ENCODE measurements at places on chromosomes 2 and 18.

DNA sequence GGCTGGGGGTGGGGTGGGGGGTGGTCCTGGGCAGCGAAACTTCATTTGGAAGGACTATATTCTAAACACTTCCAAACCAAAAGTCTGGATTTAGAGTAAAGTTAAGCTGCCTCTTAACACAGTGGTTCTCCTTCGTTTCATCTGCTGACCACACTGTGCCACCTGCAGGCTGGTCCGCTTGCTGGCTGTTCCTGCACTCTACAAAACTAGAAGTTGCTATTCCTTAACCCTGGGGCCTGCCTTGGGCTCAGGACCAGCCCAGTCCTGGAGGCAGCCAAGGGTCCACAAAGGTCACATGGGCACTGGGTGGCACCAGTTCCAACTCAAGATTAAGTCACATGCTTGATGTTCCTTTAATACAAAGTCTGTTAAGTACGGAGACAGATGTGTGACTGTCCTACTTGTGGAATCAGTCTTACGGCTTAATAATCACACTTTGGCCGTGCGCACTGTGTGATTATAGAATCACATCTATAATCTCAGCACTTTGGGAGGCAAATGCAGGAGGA lies 195.4 kb downstream of the FAM210A start:
- DNase-seq: no peak

GRCh38 chr2:168311261-168311910 lies 64.0 kb upstream of the STK39 start:
- peak; percentile 42 for DNase-seq

GRCh38 chr2:19312949-19313348 lies 45.5 kb downstream of the OSR1 start:
- no peak for DNase-seq

GRCh38 chr2:217958884-217959225 lies 43.9 kb downstream of the TNS1 start:
- DNase-seq: no peak

DNA sequence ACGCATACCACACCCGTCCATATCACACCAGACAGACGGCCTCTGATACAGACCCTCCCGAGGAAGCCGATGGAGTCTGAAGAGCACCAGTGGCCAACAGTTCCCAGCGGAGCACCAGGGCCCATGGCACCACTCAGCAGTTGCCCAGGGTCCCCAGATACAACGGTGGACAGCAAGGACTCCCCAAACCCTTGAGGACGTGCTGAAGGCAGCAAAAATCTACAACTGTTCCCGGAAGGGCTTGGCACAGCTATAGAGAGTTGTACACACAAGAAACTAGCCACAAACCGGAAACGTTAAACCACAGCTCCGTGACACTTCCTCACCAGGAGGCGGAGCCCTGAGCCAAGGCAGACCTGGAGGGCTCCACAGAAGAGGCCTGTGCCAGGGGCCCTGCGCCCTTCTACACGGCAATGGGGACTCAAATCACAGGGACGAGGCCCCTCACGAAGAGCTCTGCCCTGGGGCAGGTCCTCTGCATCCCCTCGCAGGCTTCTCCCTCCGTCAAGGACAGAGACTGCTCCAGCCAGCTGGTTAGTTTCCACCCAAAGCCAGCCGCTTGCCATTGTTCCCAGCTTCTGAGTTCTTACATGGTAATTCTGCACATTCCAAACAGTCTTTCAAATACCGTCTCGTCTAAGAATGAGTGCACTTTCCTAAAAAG lies 133.4 kb downstream of the HDAC4 start:
- DNase-seq: no peak

Measured in NCI-H1092 (cell line).